ENCODE measurements at places on chromosomes 6 and 20.

GRCh38 chr6:157585274-157586087, 204.5 kb downstream of the ZDHHC14 start:
- no peak for DNase-seq

- no peak for DNase-seq
Observed at GRCh38 chr20:61440548-61441055, 188.5 kb downstream of the CDH4 start.

- no peak for DNase-seq
Observed at GRCh38 chr20:32651537-32651936, 22.2 kb downstream of the C20orf203 start.

GRCh38 chr20:43376831-43377230, 80.9 kb upstream of the SRSF6 start:
- no peak for DNase-seq

DNA sequence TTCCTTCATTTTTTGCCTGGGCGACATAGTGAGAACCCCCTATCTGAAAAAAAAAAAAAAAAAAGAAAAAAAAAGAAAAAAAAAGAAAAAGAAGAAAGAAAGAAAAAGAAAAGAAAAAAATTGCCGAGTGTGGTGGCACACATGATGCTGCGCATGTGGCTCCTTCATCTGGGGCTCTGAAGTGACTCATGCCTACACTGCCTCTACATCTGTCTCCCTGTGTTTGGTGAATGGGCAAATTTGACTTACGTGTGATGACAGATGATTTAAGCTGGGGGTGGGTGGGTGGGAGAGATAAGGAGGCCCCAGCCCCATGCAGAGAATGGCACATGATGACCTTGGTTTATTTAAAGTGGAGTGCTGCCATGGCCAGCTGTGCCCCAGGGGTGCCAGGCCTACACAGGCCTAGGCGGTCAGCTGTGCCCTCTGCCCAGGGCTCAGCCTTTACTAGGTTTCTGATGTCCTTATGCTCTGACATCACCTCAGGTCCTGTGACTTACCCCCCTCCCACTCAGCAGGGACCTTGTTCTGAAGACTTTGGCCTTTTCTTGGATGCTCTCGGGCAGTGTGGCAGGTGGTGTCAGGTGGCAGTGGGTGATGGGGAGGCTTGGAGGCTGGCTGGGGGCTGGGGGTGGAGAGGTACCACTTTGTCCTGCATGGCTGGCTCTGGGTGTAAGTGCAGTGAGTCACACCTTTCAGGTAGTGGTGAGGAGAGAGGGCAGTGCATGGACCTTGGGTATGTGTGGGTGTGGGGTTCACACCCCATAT, 41.1 kb downstream of the VEGFA start:
- DNase-seq: no peak

GRCh38 chr6:107620732-107621131, 130.8 kb downstream of the SOBP start:
- DNase-seq: no peak

DNA sequence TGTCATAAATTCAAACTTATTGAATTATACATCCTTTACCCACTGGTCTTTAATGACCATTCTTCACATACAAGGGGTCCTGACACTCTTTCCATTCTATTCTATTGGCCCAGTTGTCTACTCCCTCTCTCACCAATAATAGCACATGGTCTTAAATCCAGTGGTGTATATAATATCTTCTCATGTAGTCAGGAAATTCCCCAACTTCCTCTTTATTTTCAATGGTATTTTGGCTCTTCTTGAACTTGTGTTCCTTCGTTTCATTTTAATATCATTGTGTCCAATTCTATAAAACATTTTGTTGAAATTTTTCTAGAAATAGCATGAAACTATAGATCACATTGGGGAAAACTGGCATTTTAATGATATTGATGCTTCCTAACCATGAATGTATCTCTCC, 36.8 kb downstream of the PSMB9 start:
- DNase-seq: no peak

DNA sequence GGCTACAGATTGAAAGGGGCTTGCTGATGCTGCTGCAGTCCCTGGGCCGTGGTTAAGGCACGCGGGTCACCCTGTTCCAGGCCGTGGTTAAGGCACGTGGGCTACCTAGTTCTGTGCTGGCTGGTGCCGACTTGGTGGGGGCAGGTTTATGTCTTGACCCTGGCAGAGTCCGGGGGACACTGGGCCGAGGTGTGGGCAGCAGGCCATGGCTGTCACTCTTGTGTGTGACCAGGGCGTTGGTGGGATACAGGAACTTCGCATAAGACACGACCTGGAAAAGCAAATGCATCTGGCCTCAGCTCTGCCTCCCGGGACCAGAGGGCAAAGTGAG, 6.4 kb downstream of the RPS21 start:
- no peak for DNase-seq

All from kidney (tissue), 22 donors.